ENCODE measurements at places on chromosomes 1 and 21.
A peak's percentile ranks its signal among the peaks of the same experiment; 100 is the strongest.

GRCh38 chr1:14994841-14995437, 158.6 kb upstream of the TMEM51 start:
- DNase-seq = no peak

GRCh38 chr1:6412896-6413295, 6.8 kb downstream of the HES2 start:
- no peak for DNase-seq

DNA sequence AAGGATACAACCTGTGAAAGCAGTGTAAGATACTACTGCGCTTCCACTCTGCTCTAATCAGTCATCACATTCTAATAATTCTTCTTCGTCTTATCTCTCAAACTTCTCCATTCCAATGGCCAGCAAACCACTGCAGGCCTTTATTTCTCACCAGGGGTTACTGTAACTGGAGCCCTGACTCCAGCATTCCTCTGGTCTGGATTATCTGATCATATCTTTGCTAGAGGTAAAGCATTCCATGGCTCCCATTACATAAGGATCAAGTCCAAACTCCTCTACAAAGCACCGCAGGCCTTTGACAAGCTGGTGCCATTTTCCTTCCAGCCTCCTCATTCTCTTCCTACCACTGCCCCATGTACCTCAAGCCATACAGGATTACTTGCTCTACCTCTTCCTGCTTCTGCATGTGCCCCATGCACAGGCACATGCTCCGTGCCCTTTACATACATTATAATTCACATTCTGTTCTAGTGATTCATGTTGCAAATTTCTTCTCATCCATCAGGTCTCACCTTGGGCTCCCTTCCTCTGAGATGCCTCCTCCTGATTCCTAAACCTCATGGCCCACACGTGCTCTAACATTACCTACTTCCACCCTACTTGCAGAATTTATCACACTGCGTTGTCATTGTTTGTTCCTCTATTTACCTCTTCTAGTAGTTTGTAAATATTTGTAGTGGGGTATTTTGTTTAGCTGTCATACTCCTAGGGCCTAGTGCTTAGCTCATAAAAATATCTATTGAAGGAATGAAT, 9.3 kb upstream of the SERBP1 start:
- no peak for DNase-seq

DNA sequence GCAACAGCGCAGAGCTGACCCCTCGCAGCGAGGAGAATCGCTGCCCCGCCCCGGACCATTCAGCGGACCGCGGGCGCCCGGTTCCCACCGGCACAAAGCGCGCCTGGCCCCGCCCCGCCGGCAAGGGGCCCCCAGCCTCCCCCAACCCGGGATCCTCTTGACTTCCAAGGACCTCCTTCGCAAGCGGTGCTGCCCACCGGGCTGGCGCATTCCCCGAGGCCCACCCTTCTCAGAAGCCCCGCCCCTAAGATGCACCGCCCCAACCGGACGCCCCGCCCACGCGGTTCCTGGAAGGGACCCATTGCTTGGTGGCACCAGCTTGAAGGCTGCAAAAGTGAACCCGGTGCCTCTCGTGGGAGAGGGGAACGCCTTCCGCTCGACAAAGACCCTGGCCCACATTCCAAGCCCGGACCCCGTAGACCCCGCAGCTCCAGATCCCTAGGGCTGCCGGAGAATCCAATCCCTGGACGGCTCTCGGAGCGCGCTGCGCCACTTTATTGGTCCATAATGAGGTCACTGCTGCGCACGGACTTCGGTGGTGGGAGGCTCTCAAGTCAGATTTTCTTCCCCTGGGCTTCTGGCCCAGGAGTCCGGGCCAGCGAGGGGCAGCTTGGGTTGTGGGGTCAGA, 2.0 kb downstream of the HES3 start:
- no peak for DNase-seq

DNA sequence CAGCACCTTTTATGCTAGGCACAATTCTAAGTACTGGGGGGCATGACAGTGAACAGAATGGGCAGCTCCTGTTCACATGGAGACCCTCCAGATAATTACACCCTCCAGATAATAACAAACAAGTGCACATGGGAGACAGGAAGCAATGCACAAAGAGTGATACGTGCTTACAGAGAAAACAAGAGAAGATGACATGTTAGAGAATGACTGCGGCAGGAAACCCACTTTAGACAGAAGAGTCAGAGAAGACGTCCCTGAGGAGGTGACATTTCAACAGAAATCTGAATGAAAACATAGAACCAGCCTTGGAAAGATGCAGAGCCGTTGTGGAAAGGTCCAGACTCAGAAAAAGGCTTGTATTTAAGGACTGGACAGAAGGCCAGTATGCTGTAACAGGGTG, 54.7 kb upstream of the ARTN start:
- DNase-seq = no peak

DNA sequence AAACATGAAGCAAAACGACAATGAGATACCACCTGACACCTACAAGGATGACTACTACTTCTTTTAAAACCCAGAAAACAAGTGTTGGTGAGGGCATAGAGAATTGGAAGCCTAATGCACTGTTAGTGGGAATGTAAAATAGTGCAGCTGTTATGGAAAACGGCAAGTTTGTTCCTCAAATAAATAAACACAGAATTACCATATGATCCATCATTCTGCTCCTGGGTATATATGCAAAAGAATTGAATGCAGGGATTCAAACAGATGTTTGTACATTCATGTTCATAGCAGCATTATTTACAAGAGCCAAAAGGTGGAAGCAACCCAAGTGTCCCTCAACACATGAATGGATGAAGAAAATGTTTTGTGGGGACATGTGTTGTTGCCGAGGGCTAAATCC, 1.4 kb upstream of the S100A8 start:
- DNase-seq = no peak

DNA sequence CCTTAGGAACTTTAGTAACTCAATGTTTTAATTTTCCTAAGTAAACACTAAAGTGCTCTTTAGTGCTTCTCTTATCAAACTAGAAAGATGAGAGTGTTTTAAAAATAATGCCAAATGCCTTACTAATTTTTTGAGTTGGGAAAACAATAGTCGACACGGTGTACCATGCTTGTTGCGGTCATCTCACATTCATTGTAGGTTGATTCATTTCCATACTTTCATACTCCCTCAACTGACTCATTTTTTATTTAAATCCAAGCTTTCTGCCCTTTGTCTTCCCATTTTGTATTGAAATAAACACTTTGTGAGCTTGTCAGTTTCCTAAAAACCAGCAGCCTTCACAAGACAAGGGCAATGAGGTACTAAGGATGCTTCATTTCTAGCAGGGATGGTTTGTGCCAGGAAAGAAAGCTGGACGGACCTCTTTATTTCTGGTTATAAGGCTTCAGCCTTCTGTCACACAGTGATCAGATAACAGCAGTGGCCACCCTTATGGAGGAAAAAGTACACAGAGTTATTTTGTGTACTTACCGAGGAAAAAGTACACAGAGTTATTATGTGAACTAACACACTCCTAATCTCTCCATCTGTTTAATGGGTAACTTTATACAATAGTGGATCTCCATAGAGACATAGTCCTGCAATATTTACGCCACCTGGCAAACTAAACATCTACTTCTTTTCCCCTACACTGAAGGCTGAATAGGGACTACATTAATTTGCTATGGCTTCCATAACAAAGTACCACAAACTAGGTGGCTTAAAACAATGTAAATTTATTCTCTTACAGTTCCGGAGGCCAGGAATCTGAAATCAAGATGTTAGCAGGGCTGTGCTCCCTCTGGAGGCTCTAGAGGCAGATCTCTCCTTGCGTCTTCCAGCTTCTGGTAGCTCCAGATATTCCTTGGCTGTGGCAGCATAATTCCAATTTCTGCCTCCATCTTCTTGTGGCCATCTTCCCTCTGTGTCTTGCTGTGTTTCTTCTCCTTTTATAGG, 13.0 kb upstream of the CCDC190 start:
- no peak for DNase-seq

DNA sequence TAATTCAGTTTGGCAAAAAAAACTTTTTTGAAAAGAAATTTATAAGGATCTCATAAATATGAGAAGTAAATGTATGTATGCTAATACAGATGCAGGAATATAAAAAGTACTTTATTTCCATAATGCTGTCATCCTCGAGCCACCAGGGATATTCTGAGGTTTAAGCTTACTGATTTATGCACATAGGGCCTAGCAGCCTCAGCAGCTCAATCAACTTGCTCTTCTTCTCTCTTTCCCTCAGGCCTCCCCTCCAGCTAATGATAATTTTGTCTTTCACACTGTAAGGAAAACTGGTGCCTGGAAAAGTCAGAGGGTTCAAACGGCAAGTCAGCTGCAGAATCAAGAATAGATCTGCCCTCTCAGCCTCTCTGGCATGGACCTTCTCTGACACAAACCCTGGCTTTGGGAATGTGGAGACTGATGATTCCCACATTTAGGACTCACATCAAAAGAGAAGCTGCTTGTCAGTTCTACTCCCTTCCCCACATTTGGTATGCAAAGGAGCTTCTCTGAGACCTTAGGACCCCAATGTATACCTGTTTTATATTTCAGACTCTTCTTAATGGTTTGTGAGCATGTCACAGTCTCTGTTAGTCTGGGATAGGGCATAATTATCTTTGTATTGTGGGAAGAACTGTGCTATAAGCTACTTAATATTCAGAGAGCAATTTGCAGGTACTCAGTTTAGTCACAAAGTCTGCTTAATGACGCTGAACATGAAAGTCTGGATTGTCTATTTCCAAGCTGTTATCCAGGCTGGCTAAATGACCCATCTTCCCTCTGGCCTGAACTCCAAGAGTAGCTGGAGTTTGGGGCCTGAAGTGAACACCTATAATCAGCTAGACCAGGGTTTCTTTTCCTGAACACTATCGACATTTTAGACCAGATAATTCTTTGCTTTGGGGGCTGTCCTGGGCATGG, 52.1 kb upstream of the DIPK1A start:
- DNase-seq = peak; percentile 14

DNA sequence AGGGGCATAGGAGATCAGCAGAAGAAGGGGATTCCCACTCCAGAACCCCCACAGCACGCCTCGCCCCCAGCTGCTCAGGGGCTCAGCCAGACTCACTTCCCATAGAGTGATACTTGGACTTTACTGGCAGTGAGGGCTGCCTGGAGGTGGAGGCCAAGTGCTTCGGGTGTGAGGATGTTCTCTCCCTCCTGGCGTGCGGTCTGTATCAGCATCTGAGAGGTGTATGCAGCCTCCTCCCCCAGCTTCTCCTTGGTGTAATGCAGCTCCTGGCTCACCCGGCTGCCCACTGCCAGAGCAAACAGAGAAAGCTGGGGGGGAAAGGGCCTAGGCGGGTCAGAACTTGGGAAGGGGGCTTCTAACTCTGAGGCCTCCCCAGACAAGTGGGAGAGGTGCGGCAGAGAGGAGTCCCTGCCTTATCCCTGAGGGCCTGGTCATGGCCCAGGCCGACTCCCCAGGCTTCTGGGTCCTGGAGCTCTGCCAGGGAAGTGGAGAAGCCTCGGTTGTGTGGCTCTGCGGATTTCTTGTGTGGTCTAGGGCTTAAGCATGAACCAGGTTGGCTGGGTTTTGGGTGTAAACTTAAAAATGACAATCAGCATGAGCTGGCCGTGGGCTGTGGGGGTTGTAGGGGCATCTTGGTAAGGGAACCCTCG, 10.9 kb downstream of the PTCH2 start:
- DNase-seq = no peak

- no peak for DNase-seq
Measured at GRCh38 chr1:182587093-182587492, 2.0 kb downstream of the RNASEL start.

GRCh38 chr1:148373192-148373925, 109.7 kb downstream of the PPIAL4G start:
- no peak for DNase-seq

- DNase-seq = peak; percentile 92
Measured at GRCh38 chr21:38505654-38506523, 7.6 kb upstream of the ERG start.

DNA sequence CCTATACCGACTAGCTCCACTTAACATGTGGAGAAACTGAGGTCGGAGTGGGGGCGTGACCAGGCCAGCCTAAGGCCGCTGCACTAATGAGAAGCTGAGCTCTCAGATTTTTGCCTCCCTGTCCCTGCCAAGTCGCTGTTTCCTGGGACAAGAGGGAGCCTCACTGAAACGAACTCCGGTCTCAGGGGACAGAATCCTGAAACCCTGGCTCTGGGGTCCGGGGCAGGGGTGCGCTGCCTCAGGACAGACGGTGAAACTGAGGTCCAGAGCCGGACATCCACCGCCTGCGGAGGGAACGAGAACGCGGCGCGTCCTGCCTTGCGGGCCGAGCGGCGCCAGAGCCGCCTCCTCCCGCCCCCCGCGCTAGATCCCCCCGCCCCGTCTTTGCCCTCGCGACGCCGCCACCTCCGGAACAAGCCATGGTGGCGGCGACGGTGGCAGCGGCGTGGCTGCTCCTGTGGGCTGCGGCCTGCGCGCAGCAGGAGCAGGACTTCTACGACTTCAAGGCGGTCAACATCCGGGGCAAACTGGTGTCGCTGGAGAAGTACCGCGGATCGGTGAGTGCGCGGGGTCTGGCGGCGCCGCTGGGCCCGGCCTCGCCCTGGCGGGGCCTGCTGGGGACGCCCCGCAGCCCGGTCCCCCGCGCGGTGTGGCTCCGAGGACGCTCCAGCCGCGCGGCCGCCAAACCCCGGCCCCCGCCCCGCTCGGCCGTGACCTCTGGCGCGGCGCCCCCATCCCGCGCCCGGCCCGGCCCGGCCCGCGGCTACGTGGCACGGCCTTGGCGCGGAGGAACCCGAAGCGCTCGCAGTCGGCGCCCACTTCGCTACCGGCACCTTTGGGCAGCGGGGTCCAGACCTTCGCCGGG, at the start of gene GPX7:
Gene GPX7, plus strand, starts transcription at position 381 of the 865 bp plus-strand sequence. Its CDS starts 39 bp downstream, at position 420.
- DNase-seq = peak; percentile 75

GRCh38 chr1:162835157-162835899, 25.6 kb downstream of the CCDC190 start:
- DNase-seq = peak; percentile 12

DNA sequence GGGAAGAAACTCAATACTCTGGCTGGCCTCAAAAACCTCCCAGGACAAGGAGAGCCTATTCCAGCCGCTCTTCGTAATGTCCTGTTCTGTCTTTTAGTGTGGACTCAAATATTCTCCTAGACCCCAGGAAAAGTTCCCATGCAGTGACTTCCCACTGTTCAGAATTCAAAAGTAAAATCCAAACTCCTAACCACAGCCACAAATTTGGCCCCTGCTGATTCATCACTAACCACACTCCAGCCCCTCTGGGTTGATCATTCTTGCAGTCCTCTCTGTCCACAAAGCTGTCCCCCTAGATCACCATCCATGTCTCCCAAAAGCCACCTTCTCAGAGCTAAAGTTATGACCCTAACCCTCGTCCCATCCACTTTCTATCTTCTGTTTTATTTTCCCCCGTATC, 5.1 kb downstream of the CTNNBIP1 start:
- no peak for DNase-seq

- peak; percentile 7 for DNase-seq
Measured at GRCh38 chr1:113579256-113580018, 179.8 kb downstream of the PHTF1 start.

- no peak for DNase-seq
Measured at GRCh38 chr1:166151804-166152203, 15.0 kb downstream of the FAM78B start.
